ENCODE measurements at places on chromosomes 6 and 20.

- DNase-seq: no peak
These were observed 63.7 kb downstream of the CTNNBL1 start for GRCh38 chr20:37757550-37757949.

DNA sequence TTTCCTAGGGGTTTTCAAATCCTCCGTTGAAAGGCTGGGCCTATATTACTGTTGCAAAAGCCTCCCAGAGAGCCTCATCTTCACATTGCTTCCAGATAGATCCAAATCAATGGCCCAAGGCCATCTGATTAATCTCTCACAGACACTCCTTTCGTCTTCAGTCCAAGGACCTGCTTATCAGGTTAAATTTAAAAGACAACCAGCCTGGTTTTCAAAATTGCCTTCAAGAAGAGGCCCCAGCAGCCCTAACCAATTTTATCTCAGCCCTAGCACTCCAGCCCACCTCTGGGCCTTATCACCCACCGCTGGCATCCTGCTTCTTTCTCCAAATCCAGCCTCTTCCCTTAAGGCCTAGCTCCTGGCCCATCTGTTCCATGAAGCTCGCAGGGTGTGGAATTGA, 15.5 kb upstream of the CCND3 start:
- no peak for DNase-seq

GRCh38 chr6:105609375-105609991, 206.6 kb upstream of the PREP start:
- DNase-seq: no peak

DNA sequence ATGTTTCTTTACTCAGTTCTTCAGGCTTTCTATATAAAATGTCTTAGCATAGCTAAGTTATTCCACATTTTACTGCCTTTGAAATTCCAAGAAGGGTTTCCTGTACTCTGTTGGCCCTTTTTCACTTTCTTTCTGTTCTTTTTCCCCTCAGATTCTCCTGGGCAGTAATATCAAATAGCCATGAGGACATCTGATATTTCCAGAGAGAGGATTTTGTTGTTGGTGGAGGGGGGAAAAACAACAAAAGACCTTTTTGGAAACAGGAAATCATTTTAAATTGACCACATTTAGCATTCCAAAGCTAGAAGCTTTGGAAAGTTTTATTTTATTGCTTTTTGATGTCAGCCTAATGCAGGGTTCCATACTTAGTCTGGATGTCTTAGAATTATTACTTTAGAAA, 445.4 kb downstream of the GJA1 start:
- no peak for DNase-seq

- DNase-seq: no peak
These were observed 71.7 kb downstream of the RCAN2 start for GRCh38 chr6:46419576-46420002.

GRCh38 chr20:21609221-21609620, 95.4 kb upstream of the NKX2-2 start:
- no peak for DNase-seq

DNA sequence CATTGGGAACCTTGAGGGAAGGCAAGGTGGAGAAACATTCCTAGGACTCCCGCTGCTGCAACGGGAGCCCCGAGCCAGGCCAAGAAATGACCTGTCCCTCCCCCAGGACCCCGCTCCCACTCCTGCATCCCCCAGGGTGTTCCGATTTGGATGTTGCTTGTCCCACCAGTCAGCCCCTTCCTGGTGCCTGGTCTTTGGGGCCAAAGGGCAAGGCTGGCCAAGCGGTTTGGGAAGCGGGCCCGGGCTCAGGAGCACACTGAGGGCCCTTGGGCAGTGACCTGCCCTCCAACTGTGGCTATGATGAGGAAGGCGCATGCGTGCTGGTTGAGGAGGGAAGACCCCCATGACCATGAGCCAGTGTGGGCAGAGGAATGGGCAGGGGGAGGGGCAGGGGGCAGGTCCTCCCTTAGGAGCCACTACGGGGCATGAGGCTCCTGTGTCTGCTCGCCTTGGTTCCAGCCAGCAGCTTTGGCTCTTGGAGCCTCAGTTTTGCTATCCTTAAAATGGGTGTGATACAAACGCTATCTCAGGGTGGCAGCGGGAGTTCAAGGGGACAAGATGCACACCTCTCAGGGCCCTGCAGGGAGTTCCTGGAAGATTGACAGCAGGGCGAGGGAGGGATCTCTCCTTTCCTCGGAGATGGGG, 50.4 kb downstream of the RBM38 start:
- DNase-seq: no peak

- no peak for DNase-seq
These were observed 1.3 kb downstream of the BPIFB1 start for GRCh38 chr20:33284284-33284683.

GRCh38 chr6:91718198-91718597, 1131.3 kb upstream of the MAP3K7 start:
- no peak for DNase-seq

- DNase-seq: no peak
These were observed 156.0 kb downstream of the CEBPB start for GRCh38 chr20:50346374-50347283.

- DNase-seq: no peak
These were observed 102.6 kb downstream of the IBTK start for GRCh38 chr6:82144852-82145340.

DNA sequence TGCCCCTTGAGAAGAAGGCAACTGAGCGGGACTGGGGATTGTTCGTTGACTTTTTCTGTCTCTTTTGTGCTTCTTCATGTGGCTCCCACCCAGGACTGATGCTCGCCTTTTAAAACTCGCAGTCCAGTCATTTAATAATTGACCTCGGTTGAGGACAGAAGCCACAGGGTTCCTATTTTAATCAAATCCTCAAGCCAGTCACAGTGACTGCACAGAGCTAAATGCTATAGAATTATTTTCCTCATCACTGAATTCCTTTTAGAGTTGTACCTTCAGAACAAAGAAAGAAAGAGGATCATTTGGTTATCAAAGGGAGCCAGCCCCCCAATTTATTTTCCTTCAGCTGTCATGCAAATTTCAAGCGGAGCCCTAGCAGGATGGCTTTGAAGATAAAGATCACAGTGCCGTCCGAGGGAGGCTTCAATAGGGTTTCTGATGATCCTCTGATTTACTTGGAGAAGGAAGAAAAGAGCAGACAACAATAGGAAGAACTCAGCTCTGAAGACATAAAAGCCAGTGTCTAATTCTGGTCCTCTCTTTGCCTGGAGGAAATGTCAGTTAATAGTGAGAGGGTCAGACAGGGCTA, 186.6 kb downstream of the DOK5 start:
- no peak for DNase-seq

GRCh38 chr6:86045038-86045437, 402.4 kb upstream of the SYNCRIP start:
- no peak for DNase-seq

DNA sequence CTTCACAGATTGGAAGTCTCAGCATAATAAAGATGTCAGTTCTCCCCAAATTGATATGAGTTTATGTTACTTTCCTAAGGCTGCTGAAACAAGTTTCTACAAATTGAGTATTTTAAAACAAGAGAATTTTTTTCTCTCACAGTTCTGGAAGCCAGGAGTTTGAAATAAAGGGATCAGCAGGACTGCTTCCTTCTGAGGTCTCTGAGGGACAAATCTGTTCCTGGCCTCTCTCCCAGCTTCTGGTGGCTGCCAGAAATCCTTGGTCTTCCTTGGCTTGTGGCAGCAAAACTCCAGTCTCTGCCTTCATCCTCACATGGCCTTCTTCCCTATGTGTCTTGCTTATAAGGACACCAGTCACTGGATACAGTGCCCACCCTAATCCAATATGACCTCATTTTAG, 136.1 kb downstream of the TFAP2A start:
- no peak for DNase-seq

DNA sequence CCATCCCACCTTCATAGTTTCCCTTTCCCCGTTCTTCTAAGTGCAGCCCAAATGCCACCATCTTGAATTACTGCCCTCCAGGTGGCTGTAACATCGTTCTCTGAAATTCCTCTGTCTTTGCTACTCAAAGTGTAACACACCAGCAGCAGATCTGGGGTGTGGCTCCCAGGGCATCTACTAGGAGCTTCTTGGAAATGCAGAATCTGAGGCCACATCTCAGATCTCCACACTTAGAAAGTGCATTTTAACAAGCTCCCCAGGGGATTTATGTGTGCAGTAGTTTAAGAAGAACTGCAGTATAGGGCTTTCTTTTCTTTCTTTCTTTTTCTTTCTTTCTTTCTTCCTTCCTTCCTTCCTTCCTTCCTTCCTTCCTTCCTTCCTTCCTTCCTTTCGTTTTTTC, 1.7 kb upstream of the MLIP start:
- no peak for DNase-seq

DNA sequence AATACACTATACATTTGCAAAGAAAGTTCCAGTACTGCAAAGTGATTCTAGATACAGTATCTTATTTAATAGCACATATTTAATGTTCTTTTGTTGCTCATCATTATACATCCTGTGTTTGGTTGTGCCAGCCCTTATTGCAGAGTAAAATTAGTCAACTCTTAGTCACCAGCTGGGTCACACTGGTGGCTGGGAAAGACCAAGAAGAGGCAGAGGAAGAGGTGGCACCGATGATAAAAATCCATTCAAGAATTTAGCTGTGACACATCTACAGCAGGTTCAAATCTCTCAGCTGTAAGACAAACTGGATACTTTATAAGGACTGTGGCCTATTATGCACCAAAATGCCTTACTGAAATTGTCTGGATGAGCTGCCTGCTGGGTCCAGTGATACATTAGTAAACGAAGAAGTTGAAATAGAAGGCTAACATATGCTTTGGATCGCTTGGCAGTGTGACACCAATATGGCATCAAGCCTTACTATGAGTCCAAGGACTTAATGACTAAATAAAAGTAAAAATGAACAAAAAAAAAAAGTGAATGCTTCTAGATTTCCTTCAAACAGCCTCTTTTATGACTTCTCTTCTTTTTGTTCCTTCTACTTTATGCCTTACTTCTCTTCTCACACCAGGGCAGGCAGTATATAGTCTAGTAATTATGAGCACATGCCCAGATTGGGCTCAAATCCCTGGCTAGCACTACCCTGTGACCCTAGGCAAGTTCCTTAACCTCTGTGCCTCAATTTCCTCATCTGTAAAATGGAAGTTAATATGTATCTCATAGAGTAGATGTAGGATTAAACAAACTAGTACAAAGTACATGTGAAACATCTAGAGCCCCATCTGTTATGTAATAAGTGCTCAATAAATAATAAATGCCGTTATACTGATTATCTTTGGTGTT, 29.4 kb upstream of the RNF8 start:
- DNase-seq: no peak

DNA sequence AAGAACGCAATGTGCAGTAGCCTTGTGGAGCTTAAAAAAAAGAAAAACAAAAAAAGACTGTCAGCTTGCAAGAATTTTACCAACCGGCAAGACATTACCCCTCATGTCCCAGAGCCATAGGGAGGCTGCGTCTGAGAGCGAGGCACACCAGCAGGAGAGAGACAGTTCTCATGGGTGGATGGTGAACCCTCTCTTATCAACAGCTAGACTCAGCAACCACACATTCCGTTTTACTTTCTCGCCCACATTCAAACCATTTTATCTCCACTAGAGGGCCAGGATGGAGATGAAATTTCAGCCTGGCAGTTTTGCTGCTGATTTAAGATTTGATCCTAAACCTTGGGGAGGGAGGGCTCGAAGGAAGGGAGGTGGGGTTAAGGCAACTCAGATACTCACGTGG, 247.0 kb downstream of the ATXN1 start:
- DNase-seq: no peak

DNA sequence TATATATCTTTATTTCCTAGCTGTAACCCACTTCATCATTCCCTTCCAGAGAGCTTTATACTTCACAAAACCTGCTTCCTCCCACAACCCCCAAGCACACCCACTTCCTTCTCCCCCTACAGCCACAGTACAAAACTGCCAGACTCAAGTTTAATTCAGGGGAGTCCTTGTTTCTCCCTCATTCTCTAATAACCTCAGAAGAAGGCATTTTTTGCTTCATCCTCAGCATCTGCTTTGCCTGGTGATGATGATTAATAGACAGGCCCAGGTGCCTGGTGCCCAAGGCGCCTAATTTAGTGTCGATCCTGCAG, 414.3 kb downstream of the KIF16B start:
- no peak for DNase-seq

DNA sequence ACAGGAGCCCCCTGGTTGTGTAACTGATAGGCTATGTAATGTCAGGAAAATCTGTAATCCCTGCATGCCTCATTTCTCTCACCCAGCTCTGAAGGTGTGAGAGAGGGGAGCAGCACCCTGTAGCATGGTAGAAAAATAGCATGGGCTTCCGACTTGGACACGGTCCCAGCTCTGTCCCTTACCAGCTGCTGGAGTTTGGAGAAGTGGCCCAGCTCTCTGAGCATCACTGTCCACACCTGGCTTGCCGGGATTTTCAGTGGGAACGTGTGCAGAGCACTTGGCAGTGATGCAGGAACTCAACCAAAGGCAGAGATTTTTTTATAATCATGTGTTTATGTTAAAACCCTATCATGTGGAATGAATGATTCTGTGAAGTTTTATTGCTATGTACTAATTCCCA, 34.6 kb downstream of the STK35 start:
- DNase-seq: no peak

- no peak for DNase-seq
These were observed 5.2 kb downstream of the OR11A1 start for GRCh38 chr6:29451471-29452193.

DNA sequence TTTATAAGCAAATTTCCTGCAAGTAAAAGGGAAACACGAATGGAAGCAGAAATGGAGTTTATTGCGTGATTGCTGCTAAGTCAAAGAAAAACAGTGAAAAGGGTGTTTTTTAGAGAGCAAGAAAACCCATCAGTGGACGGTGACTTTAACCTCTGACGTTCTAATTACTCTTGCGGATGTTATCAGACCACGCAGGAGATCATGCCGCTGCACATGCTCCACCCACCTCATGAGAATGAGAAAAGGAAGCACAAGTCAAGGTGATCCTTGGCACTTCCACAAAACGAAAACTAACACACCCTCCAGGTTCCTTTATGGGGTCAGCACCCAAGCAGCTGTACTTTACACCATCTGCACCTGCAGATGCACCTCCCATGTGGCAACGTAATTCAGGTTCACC, 45.0 kb downstream of the LYRM4 start:
- DNase-seq: no peak

DNA sequence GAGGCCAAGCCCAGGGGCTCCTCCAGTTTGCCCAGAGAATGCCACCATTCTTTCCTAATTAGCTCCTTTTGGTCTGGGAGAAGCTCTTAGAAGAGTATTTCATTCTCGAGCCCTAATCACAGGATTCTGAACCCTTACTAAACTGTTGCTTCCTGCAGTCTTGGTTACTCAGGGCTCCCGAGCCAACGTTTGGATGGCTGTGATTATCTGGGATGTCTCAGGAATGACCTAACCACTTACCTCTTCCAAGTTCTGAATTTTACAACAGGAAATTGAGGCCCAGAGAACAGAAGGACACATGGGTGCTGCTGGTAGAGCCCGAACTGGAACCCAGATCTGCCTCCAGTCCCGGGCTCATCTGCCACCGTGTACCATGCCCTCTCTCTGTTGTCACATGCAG, 22.2 kb upstream of the PNPLA1 start:
- no peak for DNase-seq

Measured in T-helper 1 cell (primary cell).